Caco-2 (cell line): ENCODE measurements at places on chromosomes 7 and 10. TPM values are rescaled to one million over a fixed set of nuclear protein-coding genes. Genes with fewer than 3 reads are reported as not detected.

The AFAP1L2 gene
- total RNA-seq, result 2.3 and 2.6 TPM in 2 replicates

The NAT16 gene
- total RNA-seq, result 0.19 TPM in 1 of 2 replicates, not detected in the other

The DRGX gene
- not detected in 2 replicates for total RNA-seq

The CNNM1 gene
- not detected in 2 replicates for total RNA-seq

The SUN3 gene
- total RNA-seq, result not detected in 2 replicates

The ASIC3 gene
- total RNA-seq, result 0.70 and 1.1 TPM in 2 replicates

The CAPZA2 gene
- 271 and 281 TPM in 2 replicates for total RNA-seq

The FAM25G gene
- total RNA-seq, result not detected in 2 replicates

The CYP26C1 gene
- 0.09 and 0.16 TPM in 2 replicates for total RNA-seq

The CADPS2 gene
- total RNA-seq, result 2.7 and 3.6 TPM in 2 replicates

The MAT1A gene
- total RNA-seq, result 3.2 and 3.4 TPM in 2 replicates

The PAX4 gene
- total RNA-seq, result not detected in 2 replicates

The ORAI2 gene
- 19.4 and 20.2 TPM in 2 replicates for total RNA-seq

The OPALIN gene
- not detected in 2 replicates for total RNA-seq

The ANXA7 gene
- total RNA-seq, result 203 and 240 TPM in 2 replicates

The GPR15LG gene
- total RNA-seq, result not detected in 2 replicates

The LRIT1 gene
- not detected in 2 replicates for total RNA-seq

The VPS37D gene
- total RNA-seq, result 1.9 and 2.7 TPM in 2 replicates

The HOXA6 gene
- 5.6 and 8.1 TPM in 2 replicates for total RNA-seq

The ODAD2 gene
- total RNA-seq, result not detected in 2 replicates

The ADRB1 gene
- 2.1 and 2.3 TPM in 2 replicates for total RNA-seq

The PON1 gene
- total RNA-seq, result not detected in 2 replicates

The PAX2 gene
- 0.30 and 0.45 TPM in 2 replicates for total RNA-seq

The CYP2W1 gene
- total RNA-seq, result 24.0 and 25.1 TPM in 2 replicates

The FZD8 gene
- total RNA-seq, result 2.4 and 3.4 TPM in 2 replicates

The CCZ1B gene
- total RNA-seq, result 49.8 and 60.1 TPM in 2 replicates

The NKX2-3 gene
- 0.37 and 0.43 TPM in 2 replicates for total RNA-seq

The MLLT10 gene
- 84.3 and 85.3 TPM in 2 replicates for total RNA-seq

The MBL2 gene
- total RNA-seq, result 0.20 and 0.46 TPM in 2 replicates

The OR13A1 gene
- not detected in 2 replicates for total RNA-seq

The PDE6C gene
- total RNA-seq, result not detected in 2 replicates

The SEMA3E gene
- total RNA-seq, result 0.20 TPM in 1 of 2 replicates, not detected in the other

The BHLHA15 gene
- total RNA-seq, result 3.4 and 3.6 TPM in 2 replicates

The OR9A2 gene
- not detected in 2 replicates for total RNA-seq

The OR2A12 gene
- total RNA-seq, result not detected in 2 replicates

The PON3 gene
- total RNA-seq, result 13.4 and 15.0 TPM in 2 replicates

The POLR2J3 gene
- total RNA-seq, result 34.4 and 37.4 TPM in 2 replicates

The NUTM2D gene
- total RNA-seq, result 2.9 and 4.4 TPM in 2 replicates

The TUBB8 gene
- total RNA-seq, result 0.37 TPM in 1 of 2 replicates, not detected in the other

The VWA2 gene
- total RNA-seq, result 1.2 and 1.3 TPM in 2 replicates

The SFTPD gene
- total RNA-seq, result 0.39 TPM in 1 of 2 replicates, not detected in the other

The VWDE gene
- total RNA-seq, result 0.46 and 0.70 TPM in 2 replicates

The OTUD1 gene
- 9.2 and 10.7 TPM in 2 replicates for total RNA-seq

The CLCN1 gene
- 1.8 and 1.9 TPM in 2 replicates for total RNA-seq

The TET1 gene
- total RNA-seq, result 18.6 and 19.1 TPM in 2 replicates

The OPN4 gene
- total RNA-seq, result not detected in 2 replicates

The SLC26A3 gene
- 0.79 and 2.0 TPM in 2 replicates for total RNA-seq

The NOS3 gene
- 1.1 TPM in 1 of 2 replicates, not detected in the other for total RNA-seq

The GJD4 gene
- 0.18 TPM in 1 of 2 replicates, not detected in the other for total RNA-seq

The GDF2 gene
- total RNA-seq, result not detected in 2 replicates
